Stimulated activated CD4-positive, alpha-beta T cell treated with anti-CD3 and anti-CD28 coated beads, Interleukin-4, amount 100 ng/mL, for 1 hour (primary cell): ENCODE measurements at places on chromosomes 13 and 19.

DNA sequence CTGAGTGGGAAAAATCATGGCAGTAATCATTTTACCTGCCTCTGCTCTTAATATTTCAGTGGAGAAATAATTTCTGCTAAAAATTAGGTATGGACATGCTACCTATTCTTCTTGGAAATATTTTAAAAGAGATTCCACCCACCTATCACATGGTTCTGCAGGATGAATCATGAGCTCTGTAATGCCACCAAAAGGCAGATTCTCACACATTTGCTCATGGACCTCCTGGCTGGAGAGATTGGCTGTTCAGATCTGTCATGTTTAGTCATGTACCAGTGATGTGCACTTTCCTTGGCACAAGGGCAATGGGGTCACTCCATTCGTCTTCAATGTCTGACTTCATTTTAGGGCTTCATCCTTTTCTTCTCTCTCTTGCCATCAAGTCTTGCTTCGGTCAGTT lies 101.8 kb upstream of the MBNL2 start:
- DNase-seq: no peak

- no peak for DNase-seq
Measured at GRCh38 chr13:83815598-83815997, 66.7 kb downstream of the SLITRK1 start.

- no peak for DNase-seq
Measured at GRCh38 chr19:14992780-14993179, 13.1 kb upstream of the SLC1A6 start.

DNA sequence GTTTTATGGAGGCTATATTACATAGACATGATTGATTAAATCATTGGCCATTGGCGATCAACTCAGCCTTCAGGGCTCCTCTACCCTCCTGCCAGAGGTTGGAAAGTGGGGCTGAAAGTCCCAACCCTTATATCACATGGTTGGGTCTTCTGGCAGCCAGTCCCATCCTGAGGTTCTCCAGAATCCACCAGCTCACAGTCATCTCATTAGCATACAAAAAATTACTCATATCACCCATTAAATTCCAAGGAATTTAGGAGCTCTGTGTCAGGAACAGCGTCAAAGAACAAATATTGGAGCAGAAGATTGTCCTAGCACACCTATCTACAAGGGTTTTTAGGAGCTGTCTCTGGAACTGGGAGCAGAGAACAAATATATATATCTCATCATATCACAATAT lies 39.4 kb upstream of the FARP1 start:
- no peak for DNase-seq

DNA sequence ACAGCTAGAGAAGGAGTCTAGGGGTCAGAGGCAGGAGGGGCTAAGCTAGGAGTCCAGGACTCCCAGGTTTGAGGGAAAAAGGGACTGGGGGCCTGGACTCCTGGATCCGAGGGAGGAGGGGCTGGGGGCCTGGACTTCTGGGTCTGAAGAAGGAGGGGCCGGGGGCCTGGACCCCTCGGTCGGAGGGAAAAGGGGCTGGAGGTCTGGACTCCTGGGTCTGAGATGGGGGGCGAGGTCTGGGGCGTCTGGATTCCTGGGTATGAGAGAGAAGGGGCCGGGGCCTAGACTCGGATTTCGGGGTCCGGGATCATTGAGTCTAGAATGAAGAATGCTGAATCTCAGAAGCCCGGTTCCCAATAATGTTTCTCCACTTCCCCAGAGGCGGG lies 18.5 kb downstream of the BRSK1 start:
- DNase-seq: no peak

DNA sequence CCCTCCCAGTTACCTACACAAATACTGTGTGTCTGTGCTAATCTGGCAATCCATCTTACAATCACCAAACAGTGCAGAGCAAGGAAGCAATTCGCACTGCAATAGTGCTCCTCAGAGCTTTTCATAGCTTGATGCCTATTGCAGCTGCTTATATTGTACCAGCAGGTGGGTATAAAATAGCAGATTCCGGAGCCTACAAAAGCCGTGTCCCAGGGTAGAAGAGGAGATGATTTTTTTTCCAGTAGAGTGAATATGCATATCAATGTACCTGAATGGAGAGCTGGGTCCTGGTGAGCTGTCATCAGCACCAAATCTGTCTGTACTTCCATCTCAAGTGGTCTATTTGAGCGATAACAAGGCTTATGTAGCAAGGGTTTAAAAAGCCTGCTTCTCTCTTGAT lies 668.4 kb downstream of the DIAPH3 start:
- no peak for DNase-seq

DNA sequence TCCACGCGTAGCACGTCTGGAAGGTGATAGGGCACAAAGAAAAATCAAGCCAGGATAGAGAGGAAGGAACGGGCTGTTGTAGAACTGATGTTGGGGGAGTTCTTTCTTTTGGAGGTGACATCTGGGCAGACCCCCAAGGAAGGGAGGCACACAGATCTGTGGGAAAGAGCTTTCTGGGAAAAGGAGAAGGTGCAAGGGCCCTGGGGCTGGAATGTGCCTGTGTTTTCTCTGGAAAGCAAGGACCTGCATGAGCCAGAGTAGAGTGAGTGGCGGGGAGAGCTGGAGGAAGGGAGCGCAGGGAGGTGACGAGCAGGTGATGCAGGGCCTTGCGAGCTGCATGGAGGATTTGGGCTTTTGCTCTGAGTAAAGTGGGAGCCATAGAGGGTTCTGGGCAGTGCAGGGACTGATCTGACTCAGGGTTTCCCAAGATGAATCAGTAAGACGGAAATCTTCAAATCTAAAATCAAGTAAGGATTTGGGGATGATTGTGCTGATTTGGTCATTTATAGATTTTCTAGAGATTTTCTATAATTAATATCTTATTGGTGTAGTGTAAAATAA lies 30.8 kb downstream of the SMARCA4 start:
- no peak for DNase-seq

GRCh38 chr19:1001538-1002166 lies 1.4 kb downstream of the GRIN3B start:
- DNase-seq: peak; percentile 77

DNA sequence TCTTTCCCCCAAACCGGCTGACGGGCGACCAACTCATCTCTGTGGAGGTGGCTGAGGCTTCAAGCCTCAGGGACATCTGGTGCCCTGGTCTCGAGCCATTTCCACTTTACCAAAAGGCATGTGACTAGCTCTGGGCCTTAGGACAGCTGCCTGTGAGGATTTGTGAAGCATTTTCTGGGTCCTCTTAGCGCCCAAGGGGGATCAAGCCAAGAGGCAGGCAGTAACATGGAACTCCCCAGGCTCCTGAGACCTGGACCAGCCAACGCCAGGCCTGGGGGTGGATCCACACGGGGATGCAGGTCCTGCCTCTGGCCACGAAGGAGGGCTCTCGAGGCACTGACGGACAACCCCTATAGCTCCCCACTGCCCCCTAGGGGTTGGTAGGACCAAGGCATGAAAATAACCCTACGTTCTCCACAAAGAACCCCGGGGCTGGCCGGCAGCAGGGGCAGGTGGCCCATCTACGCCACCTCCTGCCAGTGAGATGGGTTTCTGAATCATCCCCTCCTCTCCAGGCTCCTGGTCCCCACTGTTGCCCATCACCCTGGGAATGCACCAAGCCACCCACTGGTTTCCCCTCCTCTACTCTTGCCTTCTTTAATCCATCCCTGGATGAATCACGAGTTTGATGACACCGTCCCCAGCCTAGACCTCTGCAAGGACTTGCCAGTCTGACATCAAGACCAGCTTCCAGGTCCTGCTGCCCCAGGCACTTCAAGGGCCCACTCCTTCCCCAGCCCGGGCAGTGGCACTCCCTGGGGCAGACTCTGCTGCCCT lies 7.0 kb upstream of the MYDGF start:
- DNase-seq: peak; percentile 16

DNA sequence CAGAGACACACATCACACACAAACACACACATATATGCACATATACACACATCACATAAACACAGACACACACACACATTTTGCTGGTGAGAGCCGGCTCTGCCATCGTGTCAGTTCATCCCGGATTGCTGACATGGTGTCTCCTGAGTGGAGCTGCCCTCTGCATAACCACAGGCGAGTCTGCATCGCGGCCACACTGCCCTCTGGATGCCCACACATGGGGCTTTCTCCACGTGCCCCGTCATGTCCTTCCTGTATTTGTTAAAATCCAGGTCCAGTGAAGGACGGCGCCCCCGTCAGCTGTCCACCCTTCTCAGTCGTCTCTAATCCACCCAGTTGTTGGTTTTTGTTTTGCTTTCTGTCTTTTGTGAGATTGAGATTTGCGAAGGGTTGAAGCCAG lies 52.6 kb upstream of the F7 start:
- no peak for DNase-seq

DNA sequence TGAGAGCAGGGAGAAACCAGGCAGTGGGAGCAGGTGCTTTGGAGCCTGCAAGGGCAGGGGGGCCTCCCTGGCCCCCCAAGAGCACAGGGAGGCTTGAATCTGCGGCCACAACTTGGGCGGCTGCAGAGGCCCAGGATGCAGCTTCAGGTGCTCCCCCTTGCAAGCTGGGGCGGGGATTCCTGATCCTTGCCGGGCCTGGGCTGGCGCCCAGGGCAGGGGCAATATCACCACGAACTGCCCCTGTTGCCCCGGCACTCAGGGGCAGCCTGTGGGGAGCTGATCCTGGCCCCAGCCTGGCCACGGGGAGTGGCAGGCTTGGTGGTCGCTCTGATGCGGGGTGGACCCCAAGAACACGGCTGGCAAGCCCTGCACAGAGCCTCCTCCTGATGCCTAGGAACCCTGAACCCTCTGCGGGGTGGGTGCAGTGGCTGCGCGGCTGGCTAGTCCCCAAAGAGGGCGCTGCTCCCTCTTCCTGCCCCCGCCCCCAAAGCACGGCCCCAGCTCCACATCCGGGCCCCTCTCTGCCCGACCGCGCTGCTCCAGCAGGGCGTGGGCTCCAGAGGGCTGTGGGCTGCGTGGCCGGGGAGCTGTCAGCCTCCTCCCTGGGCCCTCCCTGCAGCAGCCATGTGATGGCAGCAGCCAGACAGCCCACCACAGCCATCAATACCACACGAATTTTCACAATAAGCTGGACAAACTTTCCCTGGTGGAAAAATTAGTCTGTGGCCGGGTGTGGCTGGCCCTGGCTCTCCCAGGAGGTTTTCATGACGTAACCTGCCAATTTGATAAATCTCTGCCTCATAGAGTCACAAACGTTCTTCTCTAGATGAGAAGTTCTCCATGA lies 21.0 kb downstream of the TNFSF9 start:
- peak; percentile 59 for DNase-seq

GRCh38 chr13:26941345-26942174 lies 181.0 kb upstream of the GPR12 start:
- no peak for DNase-seq

GRCh38 chr13:93767180-93767916 lies 540.7 kb downstream of the GPC6 start:
- DNase-seq: no peak

- DNase-seq: no peak
Measured at GRCh38 chr13:53144826-53145225, 116.2 kb downstream of the OLFM4 start.

DNA sequence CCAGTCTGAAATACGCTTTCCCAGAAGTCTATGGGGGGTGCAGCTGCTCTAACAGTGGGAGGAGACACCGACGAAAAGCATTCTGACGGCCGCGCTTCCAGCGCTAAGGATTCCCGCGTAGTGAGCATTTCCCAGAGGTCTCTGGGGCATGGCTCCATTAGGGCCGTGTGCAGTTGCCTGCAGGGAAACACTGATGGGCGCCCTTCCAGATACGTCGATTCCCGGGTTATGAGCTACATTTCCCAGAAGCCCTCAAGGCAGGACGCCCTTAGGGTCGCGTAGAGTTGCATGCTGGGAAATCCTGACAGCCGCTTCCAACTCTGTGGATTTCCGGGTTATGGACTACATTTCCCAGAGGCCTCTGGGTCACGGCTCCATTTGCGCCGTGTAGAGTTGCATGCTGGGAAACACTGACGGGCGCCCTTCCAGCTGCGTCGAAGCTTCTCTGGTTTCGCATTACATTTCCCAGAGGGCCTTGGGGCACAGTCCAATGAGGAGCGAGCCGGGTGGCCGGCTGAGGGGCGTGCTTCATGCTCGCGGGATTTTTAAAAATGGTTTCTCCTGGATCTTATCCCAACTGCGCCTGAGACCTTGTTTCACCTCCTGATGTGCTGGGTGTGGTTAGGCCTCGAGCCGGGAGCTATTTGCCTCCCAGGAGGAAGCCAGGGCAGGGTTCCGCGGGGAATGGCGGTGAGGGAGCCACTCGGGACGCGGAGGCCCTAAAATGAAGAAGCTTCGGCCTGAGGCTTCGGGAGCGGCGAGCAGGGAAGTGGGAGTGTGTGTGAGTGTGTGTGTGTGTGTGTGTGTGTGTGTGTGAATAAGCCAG lies 17.2 kb upstream of the ZNF331 start:
- peak; percentile 81 for DNase-seq

DNA sequence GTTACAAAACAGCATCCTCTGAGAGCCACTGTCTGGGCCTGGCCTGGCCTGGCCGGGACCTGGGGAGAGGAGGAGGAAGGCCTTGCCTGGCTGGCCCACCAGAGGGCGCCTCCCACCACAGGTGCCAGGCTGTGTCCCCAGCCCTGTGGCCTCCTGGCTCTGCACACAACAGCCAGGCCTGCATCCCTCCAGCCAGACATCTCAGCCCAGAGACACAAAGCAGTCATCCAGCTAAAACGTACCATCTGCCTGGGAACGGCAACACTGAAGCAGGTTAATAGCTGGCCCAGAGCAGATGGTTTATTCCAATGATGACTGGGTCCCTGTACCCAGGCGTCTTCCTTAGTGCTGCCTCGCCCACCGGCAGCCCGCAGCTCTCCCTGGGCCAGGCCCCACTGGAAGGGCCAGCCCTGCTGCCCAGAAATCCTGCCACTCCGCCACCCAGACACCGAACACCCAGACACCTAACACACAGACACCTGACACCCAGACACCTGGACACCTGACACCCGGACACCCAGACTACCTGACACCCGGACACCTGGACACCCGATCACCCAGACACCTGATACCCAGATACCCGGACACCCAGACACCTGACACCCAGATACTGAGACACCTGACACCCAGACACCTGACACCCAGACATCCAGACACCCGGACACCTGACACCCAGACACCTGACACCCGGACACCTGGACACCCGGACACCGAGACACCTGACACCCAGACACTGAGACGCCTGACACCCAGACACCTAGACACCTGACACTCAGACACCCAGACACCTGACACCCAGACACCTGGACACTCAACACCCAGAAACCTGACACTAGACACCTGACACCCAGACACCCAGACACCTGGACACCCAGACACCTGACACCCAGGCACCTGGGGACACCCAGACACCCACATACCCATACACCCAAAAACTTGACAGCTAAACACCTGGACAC lies 20.1 kb downstream of the C19orf12 start:
- peak; percentile 87 for DNase-seq

- no peak for DNase-seq
Measured at GRCh38 chr13:108020027-108020426, 195.3 kb downstream of the LIG4 start.

- no peak for DNase-seq
Measured at GRCh38 chr13:50228527-50228926, 213.3 kb downstream of the KCNRG start.

- DNase-seq: no peak
Measured at GRCh38 chr19:41848666-41849065, 3.8 kb downstream of the DMRTC2 start.
